ENCODE measurements at places on chromosomes 2 and 18.

- no peak for DNase-seq
Measured at GRCh38 chr2:99404039-99404796, 67.0 kb downstream of the EIF5B start.

GRCh38 chr2:157193461-157193860 is 64.0 kb upstream of the GALNT5 start:
- no peak for DNase-seq

- DNase-seq: no peak
Measured at GRCh38 chr18:604771-605170, 8.0 kb downstream of the CLUL1 start.

- DNase-seq: no peak
Measured at GRCh38 chr2:37614061-37614738, 57.2 kb downstream of the CDC42EP3 start.
